ENCODE measurements at places on chromosomes 16 and 17.

DNA sequence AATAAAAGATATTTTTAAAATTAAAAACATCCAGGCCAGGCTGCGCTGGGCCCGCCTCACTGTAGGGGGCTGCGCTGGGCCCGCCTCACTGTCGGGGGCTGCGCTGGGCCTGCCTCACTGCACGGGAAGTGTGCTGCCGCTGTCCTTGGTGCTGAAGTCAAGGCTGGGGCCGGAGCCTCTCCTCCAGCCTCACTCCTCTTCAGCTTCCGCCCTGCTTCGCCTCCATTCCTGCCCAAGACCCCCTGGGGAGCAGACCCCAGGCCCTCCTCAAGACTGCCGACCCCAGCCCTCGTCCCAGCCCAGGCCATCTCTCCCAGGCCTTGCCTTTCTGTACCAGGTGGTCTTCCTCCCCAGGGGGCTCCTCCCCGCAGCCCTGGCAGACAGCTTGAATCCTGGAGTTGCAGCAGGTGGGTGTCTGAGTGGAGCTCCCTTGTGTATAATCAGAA is 26.2 kb downstream of the ENDOV start:
- no peak for DNase-seq

- DNase-seq = no peak
Measured at GRCh38 chr17:44828919-44829522, 1.1 kb downstream of the GJC1 start.

GRCh38 chr16:55341681-55342080 is 17.7 kb downstream of the IRX6 start:
- no peak for DNase-seq

DNA sequence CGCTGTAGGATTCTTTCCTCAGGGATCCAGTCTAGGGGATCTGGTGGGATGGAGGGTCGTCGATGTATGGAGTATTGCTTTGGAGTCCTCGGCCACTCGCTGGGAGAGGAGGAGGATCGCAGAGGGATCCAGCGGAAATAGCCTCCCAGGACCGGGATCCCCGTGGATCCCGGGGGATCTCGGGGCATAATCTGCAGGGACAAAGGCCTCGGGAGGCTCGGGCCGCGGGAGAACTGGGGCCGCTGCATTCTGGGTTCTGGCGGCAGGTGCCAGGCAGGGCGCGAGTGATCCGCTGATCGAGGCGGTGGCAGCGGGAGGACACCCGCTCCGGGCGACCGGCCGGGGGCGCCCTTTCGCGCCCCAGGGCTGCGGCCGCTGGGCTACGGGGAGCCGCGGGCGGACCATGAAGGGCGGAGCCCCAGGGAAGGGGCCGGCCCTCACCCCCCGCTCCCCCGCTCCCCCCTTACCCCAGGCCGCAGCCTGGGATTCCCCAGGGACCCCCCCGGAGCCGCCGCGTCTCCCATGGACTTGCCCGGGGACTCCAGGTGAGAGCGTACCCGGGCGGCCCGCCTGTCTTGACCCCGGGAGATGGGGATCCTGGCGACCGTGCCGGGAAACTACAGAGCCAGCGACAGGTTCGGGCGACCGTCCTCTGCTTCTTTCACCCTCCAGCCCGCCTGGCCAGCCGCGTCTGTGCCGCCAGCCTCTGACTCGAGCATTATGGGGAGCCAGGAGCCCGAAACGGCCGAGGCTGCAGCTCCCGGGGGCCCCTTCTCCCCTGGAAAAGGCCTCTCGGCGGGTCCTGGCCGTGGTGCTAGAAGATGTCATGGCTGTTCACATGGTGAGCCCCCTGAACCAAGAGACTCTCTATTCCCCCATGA is 604 bp downstream of the PRR14 start:
- no peak for DNase-seq

DNA sequence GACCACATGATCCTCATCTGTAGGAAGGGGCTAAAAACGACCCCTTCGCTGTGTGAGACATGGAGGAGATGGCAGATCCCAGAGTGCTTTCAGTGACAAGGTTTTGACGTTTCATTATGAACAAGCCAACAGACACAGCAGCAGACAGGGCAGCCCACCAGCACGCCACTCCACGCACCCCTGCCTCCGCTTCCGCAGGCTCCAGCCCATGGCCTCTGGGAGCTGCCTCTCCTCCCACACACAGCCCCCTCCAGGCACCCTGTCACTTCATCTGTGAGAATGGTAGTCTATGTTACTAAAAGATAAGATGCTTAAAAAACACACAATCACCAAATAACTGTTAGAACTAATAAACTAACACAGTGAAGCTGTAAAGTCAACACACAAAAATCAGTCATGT is 12.3 kb upstream of the ADCY7 start:
- DNase-seq = no peak
